ENCODE measurements at places on chromosomes 5 and 9.
A peak's percentile ranks its signal among the peaks of the same experiment; 100 is the strongest.

DNA sequence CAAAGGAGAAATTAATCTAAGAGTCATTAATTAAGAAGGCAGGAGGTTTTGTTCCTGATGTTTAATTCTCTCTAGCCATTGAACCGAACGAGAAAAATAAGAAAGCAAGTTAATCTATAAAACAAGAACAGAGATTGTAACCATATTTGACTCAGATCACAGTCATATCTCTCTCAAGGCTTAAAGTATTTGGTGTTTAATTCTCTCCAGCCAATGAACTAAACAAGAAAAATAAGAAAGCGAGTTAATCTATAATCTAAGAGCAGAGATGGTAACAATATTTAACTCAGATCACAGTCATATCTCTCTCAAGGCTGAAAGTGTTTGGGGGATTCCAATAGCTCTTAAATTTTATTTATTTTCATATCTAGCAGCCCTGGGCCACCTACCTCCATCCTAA is 74.4 kb upstream of the SHISAL2B start:
- DNase-seq = no peak

DNA sequence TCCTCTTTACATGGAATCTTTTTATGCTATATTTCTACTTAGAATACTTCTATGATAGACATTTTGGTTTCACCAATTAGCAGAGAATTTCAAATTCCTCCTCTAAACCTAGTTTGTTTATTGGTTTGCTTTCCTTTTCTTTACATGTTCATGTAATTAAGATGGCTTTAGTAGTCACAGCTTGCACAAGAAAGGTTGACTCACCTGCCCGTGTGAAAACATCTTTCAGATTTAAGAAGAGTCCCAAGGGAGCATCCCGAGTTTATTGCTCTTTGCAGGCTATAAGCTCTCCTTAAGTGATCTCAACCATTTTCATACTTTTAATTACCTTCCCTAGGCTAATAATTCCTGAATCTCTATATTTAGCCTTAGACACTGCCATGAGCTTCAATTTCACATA is 28.9 kb downstream of the TYRP1 start:
- no peak for DNase-seq

DNA sequence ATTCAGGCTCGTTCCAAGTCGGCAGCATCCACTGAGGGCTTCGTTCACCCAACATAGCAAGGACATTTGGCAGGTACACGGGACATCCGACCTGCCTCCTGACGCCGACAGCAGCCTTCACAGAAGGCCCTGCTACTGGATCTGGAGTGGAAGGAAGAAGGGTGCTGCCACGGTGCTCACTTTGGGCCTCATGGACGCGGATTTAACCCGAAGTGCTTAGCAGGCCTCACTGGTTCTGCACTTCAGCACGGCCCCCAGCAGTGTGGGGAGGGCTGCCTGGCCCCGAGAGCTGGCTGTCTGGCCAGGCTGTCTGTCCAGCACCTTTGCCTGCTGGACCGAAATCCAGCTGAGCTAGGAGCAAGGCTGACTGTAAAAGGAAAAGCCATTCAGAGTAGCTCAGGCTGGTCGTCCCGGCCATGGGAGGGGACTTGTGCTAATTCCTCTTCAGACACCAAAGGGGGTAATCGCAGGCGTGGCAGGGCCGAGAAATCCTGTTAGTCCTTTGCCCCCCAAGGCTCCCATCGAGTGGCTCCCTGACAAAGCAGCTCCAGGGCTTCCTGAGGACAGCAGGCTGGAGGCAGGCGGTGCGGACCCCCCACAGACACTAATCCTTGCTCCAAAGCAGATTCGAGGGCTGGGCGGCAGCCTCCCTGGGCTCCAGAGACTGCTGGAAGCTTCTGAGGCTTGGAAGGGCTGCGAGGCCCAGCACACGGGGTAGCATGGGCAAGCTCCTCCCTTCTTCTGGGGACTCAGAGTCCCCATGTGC is 11.1 kb upstream of the RXRA start:
- no peak for DNase-seq

DNA sequence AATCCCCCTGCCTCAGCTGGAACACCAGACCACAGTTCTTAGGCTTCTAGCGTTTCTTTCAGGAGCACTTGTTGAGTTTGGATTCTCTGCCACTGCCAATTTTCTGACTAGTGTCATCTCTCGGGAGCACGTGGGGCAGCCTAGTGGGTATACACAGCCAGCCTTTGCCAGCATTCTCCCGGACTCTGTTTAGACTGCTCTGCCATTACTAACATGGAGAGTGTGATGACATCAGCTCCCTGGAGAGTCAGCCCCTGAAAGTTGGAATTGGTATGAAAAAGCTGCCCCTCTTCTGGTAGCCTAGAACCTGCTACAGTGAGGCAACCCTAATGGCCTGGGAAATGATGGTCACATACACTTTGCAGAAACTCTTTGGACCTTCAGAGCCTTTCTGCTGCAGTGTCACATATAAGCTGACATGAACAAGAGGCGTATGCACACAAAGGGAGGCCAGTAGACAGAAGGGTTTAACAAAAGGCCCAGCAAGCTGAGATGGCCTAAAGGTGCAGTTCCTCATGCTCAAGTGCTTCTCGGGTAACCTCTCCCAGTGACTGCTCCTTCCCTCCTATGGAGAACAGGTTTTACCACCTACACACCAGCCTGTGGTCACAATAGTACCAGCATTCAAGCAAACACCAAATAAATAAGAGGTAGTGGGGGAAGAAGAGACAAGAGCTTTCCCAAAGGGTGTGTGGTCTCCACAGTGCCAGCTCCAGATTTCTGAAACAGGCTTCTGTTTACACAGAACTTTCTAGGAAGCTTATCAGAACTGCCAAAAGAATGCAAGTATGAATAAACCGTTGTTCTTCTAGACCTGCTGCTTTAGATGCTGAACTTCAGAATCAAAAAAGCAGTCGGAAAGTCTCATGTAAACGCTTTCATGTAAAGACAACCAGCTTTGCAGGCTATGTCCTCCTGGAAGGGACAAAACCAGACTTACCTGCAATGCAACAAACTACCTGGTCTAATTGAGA is 16.5 kb downstream of the SPACA9 start:
- no peak for DNase-seq

DNA sequence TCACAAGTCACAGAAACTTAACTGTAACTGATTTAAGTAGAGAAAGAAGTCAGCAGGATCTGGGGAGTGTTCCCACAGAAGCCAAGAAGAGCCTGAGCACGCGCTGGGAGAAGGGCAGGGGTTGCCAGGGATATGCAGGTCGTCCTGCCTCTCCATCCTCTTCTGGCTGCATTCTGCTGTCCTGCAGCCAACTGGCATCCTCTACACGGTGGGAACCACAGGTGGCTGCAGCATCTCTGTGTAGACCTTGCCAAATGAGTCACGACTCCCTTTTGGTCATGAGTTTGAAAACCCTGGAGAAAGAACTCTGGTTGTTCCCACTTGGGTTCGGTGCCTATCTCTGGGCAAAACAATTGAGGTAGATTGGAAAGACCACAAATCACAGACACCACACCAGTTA is 38.4 kb upstream of the PCA3 start:
- no peak for DNase-seq

GRCh38 chr5:76724871-76725270 is 8.9 kb downstream of the F2R start:
- DNase-seq = no peak

- DNase-seq = no peak
These were observed 92.4 kb downstream of the ARHGAP26 start for GRCh38 chr5:142862594-142862993.

DNA sequence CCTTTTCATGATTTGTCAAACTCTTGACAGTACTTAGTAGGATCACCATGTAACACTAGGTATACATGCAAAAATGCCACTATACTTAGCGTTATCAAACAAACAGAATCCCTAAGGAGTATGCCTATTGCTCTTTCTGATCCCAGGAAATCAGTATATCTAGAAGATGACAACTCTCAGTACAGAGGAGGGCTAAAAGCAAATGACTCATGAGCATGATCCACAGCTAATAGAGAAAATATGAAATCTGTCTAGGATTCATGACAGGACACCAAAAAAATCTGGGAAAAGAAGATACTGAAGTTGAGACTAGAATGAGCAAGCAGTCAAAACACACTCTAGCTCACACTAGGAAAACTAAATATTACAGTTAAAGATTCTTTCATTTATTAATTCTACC is 89.2 kb downstream of the RAPGEF6 start:
- DNase-seq = no peak

DNA sequence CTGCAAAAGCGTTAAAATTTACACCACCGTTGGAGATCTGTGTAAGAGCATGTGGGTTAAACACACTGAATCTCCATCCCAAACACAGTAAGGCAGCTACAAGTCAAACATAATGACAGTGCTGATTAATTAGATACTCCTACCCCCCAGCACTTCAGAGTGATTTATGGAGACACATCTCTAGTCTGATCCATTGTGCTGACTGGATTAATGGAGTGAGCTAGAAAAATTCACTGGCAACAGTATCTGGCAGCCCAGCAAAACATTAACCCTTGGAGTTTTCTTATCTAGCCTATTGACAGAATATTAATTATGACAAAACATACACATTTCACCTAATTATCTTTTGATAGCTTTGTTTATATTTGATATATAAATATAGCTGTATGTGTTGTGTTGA is 188.6 kb upstream of the ISL1 start:
- DNase-seq = no peak

DNA sequence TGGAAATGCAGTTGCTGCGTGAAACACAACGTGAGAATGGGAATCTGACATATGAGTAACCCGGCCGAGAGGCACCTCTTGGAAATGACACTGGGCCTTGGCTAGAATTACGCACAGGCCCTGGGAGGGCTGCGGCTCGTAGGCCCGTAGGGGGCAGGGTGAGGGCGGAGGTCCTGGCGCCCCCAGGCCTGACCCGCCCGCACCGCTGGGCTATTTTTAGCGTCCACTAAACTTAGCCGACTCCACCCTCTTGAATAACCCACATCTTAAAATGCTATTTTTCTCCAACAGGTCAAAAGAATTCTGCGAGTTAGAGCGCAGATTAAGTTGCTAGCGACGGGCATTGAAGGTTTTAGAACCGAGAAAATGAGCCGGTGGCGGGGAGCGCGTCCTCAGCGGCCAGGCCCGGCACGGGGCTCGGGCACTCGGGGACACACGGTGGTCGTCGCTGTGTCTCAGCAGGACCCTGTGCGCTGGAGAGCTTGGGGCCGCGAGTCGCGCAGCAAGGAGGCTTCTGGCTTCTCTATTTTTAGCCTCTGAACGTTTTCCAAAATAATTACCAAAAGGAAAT is 168.5 kb downstream of the AUH start:
- DNase-seq = peak; percentile 34

- no peak for DNase-seq
These were observed 138.8 kb downstream of the ADAMTS16 start for GRCh38 chr5:5278815-5279381.

GRCh38 chr5:147671365-147671764 is 111.2 kb downstream of the JAKMIP2 start:
- no peak for DNase-seq

DNA sequence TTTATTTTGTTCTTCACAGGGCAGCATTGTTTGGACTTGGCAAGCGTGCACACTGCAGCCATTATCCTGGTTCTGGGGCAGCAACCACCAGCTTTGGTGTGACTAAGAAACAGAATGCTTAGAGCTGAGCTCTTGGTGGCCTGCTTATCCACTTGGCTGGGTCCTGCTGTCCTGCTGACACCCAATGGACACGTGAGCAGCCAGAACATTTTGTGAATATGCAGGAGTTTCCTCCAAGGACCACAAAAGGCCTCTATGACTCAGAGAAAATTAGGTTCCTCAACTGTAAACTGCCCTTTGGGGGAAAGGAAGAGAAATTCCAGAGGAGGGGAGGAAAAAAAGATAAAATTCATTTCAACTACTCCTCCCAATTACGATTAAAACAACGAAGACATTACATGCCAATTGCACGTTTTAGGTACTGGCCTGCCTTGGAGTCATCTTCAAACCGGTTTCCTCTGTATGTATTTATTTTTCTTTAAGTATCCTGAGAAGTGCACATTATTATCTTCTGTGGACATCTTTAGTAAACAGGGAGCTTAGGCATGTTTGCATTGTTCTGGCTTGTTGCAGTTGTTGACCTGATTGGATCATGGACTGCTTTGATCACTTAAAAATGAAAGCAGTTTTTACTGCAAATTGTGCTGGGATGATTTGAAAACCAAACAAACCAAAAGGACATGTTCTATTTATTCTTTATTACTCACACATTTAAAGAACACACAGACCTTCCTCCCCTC is 82.3 kb upstream of the TLE4 start:
- no peak for DNase-seq

DNA sequence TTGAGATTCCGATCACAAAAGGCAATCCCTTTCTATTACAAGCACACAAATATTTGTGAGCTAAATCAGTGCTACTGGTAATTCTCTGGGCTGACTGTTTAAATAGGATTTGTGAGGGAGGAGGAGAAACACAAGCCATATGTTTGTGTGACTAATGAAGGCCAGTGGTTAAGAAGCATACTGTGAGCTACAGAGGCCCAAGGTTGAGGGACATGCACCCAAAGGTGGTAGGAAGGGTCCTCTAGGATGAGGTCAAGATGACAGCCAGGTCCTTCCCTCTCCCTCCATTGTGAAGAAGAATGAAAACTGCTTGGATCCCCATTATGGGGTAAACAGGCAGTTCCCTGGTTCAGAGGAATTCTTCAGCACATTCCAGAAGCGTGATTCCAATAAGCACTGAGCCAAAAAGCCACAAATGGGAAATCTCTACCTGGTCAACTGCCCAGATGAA is 83.9 kb downstream of the SPOCK1 start:
- no peak for DNase-seq

DNA sequence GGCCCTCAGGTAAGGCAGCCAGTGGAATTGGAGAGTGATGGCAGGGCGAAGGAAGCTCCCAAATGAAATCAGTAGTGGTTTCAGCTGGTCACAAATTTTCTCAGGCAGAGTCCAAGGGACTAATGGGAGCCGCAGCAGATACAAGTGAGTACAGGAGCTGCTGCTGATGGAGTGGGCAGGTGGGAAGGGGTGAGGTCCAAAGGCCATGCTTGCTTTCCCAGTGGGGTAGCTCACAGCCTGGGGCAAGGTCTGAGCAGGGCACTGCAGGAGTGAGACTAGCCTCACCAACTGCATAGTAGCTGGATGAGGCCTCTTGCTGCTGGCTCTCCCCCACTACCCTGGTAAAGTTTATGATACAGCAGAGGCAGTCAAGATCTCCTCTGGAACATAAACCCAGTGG is 38.2 kb downstream of the MTAP start:
- no peak for DNase-seq

- DNase-seq = no peak
These were observed 132.8 kb upstream of the RAPGEF1 start for GRCh38 chr9:131872702-131873101.

GRCh38 chr5:17223367-17224185 is 6.1 kb downstream of the BASP1 start:
- no peak for DNase-seq

- no peak for DNase-seq
These were observed 21.2 kb downstream of the GSN start for GRCh38 chr9:121289026-121289771.

DNA sequence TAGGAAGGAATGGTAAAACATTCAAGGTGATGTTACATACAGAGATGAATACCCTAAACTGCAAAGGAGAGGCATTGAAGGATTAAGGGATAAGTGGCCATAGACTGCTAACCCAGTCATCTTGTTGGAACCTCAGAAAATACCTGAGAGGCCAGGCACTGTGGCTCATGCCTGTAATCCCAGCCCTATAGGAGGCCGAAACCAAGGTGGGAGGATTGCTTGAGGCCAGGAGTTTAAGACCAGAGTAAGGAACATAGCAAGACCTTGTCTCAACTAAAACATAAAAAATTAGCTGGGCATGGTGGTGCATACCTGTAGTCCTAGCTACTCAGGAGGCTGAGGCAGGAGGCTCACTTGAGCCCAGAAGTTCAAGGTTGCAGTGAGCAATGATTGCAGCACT is 10.9 kb downstream of the ECM2 start:
- no peak for DNase-seq
